ENCODE measurements at places on chromosomes 3 and 15. TPM values are rescaled to one million over a fixed set of nuclear protein-coding genes. Genes with fewer than 3 reads are reported as not detected.
A peak's percentile ranks its signal among the peaks of the same experiment; 100 is the strongest.

GRCh38 chr3:185824051-185825005 lies 514 bp downstream of the IGF2BP2 start:
- H3K4me1 ChIP-seq: peaks cover 50% of the 10 kb centered on the region
- peak; percentile 62 for DNase-seq
- H3K4me3 ChIP-seq: peak overlapping the region; percentile 98
- peaks cover 5% of the 10 kb centered on the region for H3K27me3 ChIP-seq
- peak overlapping the region; percentile 99 for H3K27ac ChIP-seq
- H3K36me3 ChIP-seq: peaks cover 19% of the 10 kb centered on the region

- H3K27me3 ChIP-seq: peaks cover 45% of the 10 kb centered on the region
- no peak for DNase-seq
- H3K4me1 ChIP-seq: peaks cover 67% of the 10 kb centered on the region
- H3K27ac ChIP-seq: peak overlapping the region; percentile 53
- peak overlapping the region; percentile 69 for H3K4me3 ChIP-seq
These were observed 2.7 kb downstream of the MGLL start for GRCh38 chr3:127819656-127820055.

The GOLGA8R gene
- total RNA-seq: 0.82 TPM

- peak overlapping the region; percentile 95 for H3K27ac ChIP-seq
- DNase-seq: no peak
- peaks cover 2% of the 10 kb centered on the region for H3K27me3 ChIP-seq
- H3K36me3 ChIP-seq: no peaks in the 10 kb centered on the region
- H3K4me1 ChIP-seq: peaks cover 31% of the 10 kb centered on the region
- H3K4me3 ChIP-seq: peak overlapping the region; percentile 98
These were observed 933 bp upstream of the APEH start for GRCh38 chr3:49673121-49673714.

The RFT1 gene
- 32.4 TPM for total RNA-seq

GRCh38 chr3:78426454-78426853 lies 1341.3 kb downstream of the ROBO1 start:
- no peaks in the 10 kb centered on the region for H3K4me1 ChIP-seq
- no peaks in the 10 kb centered on the region for H3K36me3 ChIP-seq
- no peak overlapping the region for H3K27ac ChIP-seq

DNA sequence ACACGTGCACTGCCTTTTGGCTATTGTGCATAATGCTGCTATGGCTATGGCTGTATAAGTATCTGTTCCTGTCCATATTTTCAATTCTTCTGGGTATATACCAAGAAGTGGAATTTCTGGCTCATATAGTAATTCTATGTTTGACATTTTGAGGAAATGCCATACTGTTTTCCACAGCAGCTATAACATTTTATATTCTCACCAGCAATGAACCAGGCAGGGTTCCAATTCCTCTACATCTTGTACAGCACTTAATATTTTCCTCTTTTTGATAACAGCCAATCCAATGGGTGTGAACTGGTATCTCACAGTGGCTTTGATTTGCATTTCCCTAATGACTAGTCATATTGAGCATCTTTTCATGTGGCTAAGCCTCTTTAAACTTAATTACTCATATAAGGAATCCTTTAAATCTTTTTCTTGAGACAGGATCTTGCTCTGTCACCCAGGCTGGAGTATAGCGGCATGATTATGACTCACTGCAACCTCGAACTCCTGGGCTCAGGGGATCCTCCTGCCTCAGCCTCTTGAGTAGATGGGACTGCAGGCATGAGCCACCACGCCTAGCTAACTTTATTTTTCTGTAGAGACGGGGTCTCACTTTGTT lies 38.1 kb upstream of the IGDCC4 start:
- H3K4me1 ChIP-seq: no peaks in the 10 kb centered on the region
- H3K27ac ChIP-seq: peak overlapping the region; percentile 84
- no peak overlapping the region for H3K4me3 ChIP-seq
- H3K27me3 ChIP-seq: no peaks in the 10 kb centered on the region
- no peak for DNase-seq

- H3K4me3 ChIP-seq: no peak overlapping the region
- no peaks in the 10 kb centered on the region for H3K36me3 ChIP-seq
- no peak overlapping the region for H3K27ac ChIP-seq
- no peaks in the 10 kb centered on the region for H3K27me3 ChIP-seq
- DNase-seq: no peak
These were observed 44.4 kb downstream of the PCOLCE2 start for GRCh38 chr3:142844339-142844977.

DNA sequence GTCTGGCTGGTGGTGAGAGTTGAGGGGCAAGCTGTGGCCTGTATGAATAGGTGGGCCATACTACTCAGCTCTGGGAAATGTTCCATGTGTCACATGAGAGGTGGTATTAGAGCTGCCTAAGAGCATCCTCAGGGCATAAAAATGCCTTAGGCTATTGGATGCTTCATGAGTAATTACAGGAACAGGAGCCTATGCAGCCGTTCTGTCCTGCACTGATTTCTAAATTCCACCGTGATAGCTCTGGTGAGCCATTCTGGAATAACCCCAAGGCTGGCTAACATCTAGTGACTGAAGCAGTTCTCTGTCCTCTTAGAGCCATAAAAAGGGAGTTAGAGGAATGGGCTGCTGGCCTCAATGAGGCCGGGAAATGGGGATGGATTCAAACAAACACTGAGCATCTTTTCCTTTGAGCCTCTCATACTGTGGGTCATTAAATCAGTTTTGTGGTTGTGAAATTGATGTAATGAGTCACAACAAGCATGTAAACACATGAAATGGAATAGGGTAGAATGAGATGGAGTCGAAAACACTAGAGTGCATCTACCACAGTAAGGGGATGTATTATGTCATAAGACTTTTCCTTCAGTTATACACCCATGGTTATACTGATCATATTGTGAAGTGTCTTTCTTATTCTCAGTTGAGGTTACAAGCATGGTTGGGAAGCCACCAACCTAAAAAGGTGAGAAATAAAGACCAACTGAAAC lies 41.0 kb downstream of the DGKG start:
- DNase-seq: no peak
- peaks cover 19% of the 10 kb centered on the region for H3K27me3 ChIP-seq
- H3K4me3 ChIP-seq: no peak overlapping the region
- no peaks in the 10 kb centered on the region for H3K4me1 ChIP-seq
- H3K36me3 ChIP-seq: no peaks in the 10 kb centered on the region

GRCh38 chr3:188734395-188734794 lies 437.4 kb upstream of the TPRG1 start:
- H3K4me1 ChIP-seq: no peaks in the 10 kb centered on the region
- H3K4me3 ChIP-seq: no peak overlapping the region
- no peak overlapping the region for H3K27ac ChIP-seq
- no peak for DNase-seq

- no peaks in the 10 kb centered on the region for H3K4me1 ChIP-seq
- no peaks in the 10 kb centered on the region for H3K36me3 ChIP-seq
- no peak for DNase-seq
- H3K27ac ChIP-seq: no peak overlapping the region
- no peaks in the 10 kb centered on the region for H3K27me3 ChIP-seq
- H3K4me3 ChIP-seq: no peak overlapping the region
These were observed 45.0 kb downstream of the ZNF860 start for GRCh38 chr3:32026593-32026992.

The PLA2G4E gene
- not detected for total RNA-seq

GRCh38 chr3:184832903-184833302 lies 20.9 kb downstream of the VPS8 start:
- H3K4me1 ChIP-seq: no peaks in the 10 kb centered on the region
- H3K27me3 ChIP-seq: no peaks in the 10 kb centered on the region
- no peak overlapping the region for H3K4me3 ChIP-seq
- no peak overlapping the region for H3K27ac ChIP-seq

DNA sequence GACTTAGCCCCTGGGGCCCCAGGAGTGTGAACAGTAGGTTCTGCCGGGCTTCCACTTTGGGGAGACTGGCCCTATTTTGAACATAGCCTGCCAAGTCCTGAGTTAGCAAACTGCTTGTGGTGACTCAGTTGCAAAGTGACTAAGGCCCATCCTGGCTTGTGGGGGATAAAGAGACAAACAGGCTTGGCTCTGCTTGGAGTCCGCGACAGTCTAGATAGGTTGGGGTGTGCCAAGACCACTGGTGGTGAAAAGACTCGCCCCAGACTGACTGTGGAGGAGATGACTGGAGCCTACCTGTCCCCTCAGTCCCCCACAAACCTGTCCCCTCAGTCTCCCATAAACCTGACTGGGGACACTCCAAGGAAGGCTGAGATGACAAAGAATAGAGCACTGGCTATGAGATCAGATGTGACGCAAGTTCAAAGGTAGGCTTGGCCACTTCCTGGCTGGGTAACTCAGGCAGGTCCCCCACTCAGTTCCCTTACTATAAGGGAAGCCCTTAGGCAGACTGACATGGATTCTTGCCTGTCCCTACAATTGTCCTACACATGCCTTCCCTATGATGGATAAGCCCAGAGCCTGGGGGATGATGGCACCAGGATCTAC lies 4.3 kb downstream of the DNASE1L3 start:
- no peak overlapping the region for H3K4me3 ChIP-seq
- peaks cover 24% of the 10 kb centered on the region for H3K27me3 ChIP-seq
- DNase-seq: no peak

GRCh38 chr3:136804141-136804540 lies 14.8 kb upstream of the SLC35G2 start:
- no peak overlapping the region for H3K27ac ChIP-seq
- no peak for DNase-seq
- H3K27me3 ChIP-seq: no peaks in the 10 kb centered on the region
- no peak overlapping the region for H3K4me3 ChIP-seq

GRCh38 chr3:104735691-104736090 lies 631.0 kb upstream of the ALCAM start:
- H3K36me3 ChIP-seq: no peaks in the 10 kb centered on the region
- H3K27me3 ChIP-seq: no peaks in the 10 kb centered on the region
- H3K4me1 ChIP-seq: no peaks in the 10 kb centered on the region
- no peak for DNase-seq

DNA sequence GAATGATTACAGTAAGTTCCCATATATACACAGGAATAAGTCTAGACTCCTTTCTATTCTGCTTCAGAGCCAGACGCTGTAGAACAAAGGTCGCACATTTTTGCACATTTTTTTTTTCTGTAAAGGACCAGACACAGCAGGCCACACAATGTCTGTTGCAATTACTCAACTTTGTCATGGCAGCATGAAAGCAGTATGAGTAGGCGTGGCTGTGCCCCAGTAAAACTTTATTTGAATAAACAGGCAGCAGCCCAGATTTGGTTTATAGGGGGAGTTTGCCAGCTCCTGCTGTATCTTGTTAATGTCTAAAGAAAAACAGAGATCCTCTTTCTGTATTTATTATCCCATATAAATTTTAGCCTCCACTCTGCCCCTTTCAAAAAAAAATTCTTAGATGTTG lies 708.3 kb downstream of the FHIT start:
- no peak overlapping the region for H3K27ac ChIP-seq
- no peak for DNase-seq
- H3K27me3 ChIP-seq: no peaks in the 10 kb centered on the region
- H3K4me1 ChIP-seq: no peaks in the 10 kb centered on the region
- peaks cover under 1% of the 10 kb centered on the region for H3K36me3 ChIP-seq
- H3K4me3 ChIP-seq: no peak overlapping the region

DNA sequence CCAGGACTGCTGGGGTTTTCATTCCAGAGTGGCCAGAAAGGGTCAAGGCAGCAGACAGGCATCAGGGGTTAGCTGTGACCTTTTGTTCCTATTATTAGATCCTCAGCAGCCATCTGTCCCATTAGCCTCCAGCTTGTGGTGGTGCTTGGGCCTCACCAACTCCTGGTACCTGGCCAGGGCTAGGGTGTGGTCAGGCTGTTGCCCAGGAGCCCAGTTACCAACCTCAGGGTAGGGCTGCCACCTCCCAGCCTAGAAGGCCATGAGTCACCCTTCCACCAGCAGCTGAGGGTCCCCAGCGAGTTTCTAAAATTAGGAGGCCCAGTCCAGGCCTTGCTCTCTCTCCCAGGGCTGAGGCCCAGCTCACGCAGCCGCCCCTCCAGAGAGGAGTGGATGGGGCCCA lies 12.2 kb downstream of the TMEM43 start:
- H3K27ac ChIP-seq: no peak overlapping the region
- no peak for DNase-seq
- no peak overlapping the region for H3K4me3 ChIP-seq

The PAK6 gene
- total RNA-seq: 0.93 TPM

- H3K27ac ChIP-seq: peak overlapping the region; percentile 89
- H3K4me1 ChIP-seq: peaks cover 38% of the 10 kb centered on the region
- peak overlapping the region; percentile 21 for H3K4me3 ChIP-seq
These were observed 14.0 kb downstream of the VILL start for GRCh38 chr3:38004415-38005075.

DNA sequence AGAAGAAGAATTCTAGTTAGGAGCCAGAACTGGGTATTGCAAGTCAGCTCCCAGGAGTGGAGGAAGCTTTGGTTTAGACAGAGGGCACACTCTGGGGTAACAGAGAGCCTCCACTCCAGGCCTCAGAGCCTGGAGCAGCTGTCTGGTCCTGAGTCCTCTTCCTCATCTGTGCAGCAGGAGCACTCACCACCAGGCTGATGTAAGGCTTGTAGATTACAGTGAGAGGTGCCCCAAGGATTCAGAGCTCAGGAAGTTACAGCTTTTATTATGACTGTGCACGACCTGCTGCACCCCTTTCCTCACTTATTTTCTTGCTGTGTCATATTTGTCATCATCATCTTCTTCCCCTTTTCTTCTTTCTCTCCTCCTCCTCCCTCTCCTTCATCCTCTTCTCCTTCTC lies 210.4 kb downstream of the ATP10A start:
- DNase-seq: no peak
- no peaks in the 10 kb centered on the region for H3K36me3 ChIP-seq
- no peaks in the 10 kb centered on the region for H3K27me3 ChIP-seq
- peaks cover 4% of the 10 kb centered on the region for H3K4me1 ChIP-seq
- no peak overlapping the region for H3K4me3 ChIP-seq

DNA sequence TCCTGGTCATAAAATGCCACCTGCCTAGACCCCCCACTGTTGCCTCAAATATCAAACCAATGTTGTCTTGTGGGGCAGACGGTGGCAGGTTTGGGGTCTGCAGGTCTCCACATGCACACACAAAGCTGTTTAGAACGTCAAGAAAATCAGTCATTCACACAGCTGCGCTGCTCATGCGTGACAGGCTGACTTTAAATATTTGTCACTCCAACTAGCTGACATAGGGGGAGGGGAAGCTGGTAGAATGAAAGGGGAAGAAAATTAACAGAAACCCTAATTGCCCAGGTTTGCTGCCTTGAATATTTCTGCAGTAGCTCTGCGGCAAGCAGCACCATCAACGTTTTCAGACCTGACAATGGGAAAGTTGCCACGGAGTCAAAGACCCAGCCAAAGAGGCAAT lies 201.8 kb downstream of the ABHD5 start:
- peaks cover 35% of the 10 kb centered on the region for H3K4me1 ChIP-seq
- peaks cover 20% of the 10 kb centered on the region for H3K27me3 ChIP-seq
- H3K4me3 ChIP-seq: peak overlapping the region; percentile 76

DNA sequence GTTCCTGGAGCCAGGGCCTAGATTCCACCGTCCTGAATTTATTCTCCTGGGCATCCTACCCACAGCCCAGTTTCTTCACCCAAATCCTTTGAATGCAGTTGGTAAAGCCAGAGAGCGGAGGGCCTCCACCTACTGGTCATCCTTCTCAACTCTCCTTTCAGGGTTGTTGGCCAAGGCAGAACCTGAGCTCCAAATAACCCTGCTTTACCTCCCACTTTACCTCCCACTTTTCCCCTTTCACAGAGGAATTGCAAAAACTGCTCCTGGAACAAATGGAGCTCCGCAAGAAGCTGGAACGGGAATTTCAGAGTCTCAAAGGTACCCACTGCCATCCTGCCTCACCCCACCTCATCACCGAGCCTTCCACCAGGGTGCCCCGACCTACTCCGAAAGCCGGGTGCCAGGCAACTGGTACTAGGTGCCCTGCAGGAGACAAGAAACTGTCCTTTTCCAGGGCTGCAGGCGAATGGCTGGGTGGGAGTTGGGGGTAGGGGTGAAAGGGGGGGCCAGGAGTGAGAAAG lies 6.8 kb downstream of the SKOR1 start:
- H3K4me3 ChIP-seq: peak overlapping the region; percentile 23
- H3K27ac ChIP-seq: no peak overlapping the region
- peaks cover 91% of the 10 kb centered on the region for H3K27me3 ChIP-seq
- no peak for DNase-seq
- peaks cover 27% of the 10 kb centered on the region for H3K4me1 ChIP-seq

All from neural crest cell (in vitro differentiated cells).